ENCODE measurements at places on chromosomes 3 and 15.
A peak's percentile ranks its signal among the peaks of the same experiment; 100 is the strongest.

GRCh38 chr15:85541744-85542143 lies 161.3 kb downstream of the AKAP13 start:
- no peak for DNase-seq

DNA sequence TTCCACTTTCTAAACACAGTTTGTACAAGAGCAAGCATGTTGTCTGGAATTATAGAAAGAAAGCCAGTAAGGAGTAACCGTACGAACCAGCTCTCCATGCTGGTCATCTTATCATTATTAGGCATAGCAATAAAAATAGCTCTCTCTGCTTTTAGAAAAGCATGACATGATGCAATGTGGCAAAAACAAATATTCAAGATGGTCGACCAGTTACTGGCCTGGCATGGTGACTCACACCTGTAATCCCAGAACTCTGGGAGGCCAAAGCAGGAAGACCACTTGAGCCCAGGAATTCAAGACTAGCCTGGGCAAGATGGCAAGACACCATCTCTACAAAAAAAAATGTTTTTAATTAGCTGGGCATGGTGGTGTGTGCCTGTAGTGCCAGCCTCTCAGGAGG lies 2.6 kb upstream of the MAP4 start:
- no peak for DNase-seq

DNA sequence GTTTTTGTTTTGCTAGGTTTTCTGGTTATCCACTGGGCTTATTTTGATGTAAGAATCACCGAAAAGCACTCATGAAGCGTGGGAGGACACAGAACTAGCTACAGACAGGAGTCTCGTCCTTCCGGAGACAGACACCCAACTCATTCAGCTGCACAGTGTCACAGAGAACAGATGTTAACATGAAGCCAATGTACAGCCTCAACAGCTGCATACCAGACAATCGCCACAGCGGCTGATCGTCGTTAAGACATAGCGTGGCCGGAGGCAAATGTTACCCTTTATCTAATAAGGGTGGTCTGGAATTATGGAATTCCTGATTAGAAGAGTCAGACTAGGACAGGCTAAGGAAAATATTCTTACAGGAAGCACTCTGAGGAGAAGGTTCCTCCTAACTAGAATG lies 1.1 kb upstream of the PYGO1 start:
- no peak for DNase-seq

DNA sequence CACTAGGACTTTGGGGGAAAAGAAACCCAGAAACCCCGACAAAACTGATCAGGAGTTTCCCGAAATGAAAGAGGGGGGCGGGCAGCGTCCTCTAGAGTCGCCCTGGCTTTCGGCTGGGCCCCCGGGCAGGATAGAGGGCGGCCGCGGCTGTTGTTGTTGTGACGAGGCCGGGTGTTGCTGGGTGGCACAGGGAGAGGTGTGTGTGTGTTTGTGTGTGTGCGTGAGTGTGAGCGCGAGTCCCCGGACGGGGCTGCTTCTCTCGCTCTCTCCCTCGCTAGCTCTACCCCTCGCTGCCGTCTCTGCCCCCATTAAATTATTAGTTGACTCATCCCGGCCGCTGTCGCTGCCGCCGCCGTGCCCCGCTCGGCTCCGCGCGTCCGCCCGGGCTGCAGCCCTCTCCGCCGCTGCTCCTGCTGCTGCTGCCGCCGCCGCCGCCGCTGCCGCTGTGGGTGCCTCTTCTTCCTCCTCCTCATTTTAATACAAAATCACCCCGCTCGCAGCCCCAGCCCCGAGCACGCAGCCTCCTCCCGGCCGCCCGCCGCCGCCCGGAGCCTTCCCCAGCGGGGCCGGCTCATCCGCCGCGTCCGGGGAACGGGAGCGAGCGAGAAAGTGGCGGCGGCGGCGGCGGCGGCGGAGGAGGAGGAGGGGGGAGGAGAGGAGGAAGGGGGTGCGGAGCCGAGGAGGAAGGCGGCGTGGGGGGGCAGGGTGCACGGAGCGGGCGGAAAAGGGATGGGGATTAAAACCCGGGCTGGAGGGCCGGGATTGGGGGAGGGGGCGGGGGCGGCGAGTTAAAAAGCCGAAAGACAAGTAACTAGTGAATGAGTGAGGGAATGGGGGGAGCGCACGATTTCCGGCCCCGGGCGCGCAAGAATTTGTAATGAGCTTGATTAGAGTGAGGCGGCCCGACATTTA lies at the start of gene SATB1:
Gene SATB1, minus strand, starts transcription at position 611 of the 912 bp plus-strand sequence. CDS start 4,372 bp downstream, outside the sequence.
- peak; percentile 70 for DNase-seq

DNA sequence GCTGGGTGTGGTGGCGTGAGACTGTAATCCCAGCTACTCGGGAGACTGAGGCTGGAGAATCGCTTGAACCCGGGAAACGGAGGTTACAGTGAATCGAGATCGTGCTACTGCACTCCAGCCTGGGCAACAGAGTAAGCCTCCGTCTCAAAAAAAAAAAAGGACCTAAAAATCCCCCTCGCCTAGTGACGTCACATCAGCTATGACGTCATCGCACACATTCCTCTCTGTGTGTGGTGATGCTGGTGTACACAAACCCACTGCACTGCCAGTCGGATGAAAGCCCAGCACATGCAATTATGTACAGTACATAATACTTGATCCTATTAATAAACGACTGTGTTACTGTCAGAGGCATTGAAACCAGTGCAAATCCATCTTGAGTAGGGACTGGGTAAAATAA lies 40.2 kb upstream of the SEC61A1 start:
- DNase-seq, result no peak

- no peak for DNase-seq
Measured at GRCh38 chr3:118577055-118577777, 457.4 kb downstream of the IGSF11 start.

- DNase-seq, result no peak
Measured at GRCh38 chr3:169240786-169241486, 422.6 kb downstream of the MECOM start.

GRCh38 chr3:158953131-158953530 lies 151.3 kb downstream of the MFSD1 start:
- DNase-seq, result no peak

- DNase-seq, result peak; percentile 80
Measured at GRCh38 chr3:177358091-177358976, 161.1 kb upstream of the TBL1XR1 start.

All from HuH-7 (cell line).